Fibroblast of villous mesenchyme (primary cell): ENCODE measurements at places on chromosomes 13 and 19.

DNA sequence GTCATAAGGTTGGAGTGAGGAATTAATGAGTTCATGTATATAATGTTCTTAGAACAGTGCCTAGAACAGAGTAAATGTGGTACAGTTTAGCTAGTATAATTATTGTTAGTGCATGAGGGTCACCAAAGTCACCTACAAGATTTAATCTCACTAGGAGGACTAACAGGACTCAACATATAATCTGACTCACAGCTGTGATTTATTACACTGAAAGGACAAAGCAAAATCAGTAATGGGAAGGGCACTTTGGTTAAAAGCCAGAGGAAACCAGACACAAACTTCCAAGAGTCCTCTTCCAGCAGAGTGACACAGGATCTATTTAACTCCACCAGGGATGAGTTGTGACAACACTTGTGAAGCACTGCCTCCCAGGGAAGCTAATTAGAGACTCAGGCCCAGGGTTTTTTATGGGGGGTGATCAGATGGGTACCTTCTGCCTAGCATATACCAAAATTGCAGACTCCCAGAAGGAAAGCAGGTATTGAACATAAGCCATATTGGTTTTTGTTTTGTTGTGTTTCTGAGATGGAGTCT, 341.2 kb upstream of the DACH1 start:
- DNase-seq: no peak

- no peak for DNase-seq
Observed at GRCh38 chr13:24618011-24618955, 61.9 kb upstream of the ATP12A start.

DNA sequence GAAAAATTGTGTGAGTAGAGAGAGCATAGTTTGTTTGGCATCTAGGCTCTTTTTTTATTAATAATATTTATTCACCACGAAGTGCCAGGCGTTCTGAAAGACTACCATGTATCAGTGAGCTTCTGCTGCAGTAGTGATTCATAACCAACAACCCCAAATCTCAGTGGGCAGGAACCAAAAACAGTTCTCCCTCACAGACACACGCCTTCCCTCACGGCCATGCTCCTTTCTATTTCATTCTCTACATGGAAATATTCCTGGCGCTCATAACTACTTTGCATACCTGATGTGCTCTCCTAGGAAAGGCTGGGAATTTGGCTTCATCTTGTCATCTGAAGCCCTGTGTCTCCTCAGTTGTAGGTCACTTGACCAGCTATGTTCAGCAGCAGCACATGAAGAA, 26.6 kb upstream of the AMER2 start:
- DNase-seq: no peak

GRCh38 chr13:98460516-98460915, 116.4 kb downstream of the STK24 start:
- DNase-seq: no peak

- DNase-seq: no peak
Observed at GRCh38 chr19:50735869-50736268, 12.7 kb downstream of the CLEC11A start.

DNA sequence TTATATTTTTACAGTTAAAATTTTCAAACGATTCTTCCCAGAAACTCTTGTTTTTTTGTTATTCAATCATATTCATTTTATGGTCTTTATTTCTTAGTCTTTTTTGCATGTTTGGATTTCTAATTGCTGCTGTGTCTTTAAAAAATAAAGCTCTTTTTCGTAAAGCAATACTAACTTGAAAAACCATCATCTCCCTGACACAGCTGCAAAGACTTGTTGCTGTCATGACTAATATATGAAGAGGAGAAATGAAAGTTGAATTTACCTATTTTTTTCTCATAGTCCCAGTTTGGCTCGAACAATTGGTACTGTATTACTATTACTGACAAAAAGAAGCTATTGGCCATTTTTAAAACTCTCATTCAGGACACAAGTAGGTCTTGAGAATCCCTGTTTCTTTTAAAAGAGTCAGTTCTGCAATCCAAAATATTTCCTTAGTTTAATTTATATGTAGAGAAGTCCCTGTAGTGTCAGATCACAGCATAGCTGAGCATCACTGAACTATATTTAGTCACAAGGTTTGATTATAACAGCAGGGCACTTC, 12.1 kb upstream of the SPART start:
- DNase-seq: no peak

DNA sequence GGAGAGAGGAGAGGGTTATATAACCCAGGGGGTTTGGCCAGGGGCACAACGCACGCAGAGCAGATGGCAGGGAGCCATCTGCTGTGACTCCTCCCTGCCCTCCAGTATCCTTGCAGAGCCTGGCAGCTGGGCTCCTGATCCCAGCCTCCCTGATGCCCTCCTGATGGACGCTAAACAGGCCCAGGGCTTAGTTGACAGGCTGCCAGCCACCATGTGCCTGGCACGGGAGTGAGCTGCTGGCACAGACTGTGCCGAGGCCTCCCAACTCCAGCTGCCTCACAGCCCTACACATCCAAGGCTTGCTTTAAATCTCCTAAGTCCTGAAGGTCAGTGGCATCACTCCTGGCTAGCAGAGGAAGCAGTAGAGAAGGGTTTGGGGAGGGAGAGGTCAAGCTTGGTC, 16.7 kb downstream of the SYDE1 start:
- no peak for DNase-seq

DNA sequence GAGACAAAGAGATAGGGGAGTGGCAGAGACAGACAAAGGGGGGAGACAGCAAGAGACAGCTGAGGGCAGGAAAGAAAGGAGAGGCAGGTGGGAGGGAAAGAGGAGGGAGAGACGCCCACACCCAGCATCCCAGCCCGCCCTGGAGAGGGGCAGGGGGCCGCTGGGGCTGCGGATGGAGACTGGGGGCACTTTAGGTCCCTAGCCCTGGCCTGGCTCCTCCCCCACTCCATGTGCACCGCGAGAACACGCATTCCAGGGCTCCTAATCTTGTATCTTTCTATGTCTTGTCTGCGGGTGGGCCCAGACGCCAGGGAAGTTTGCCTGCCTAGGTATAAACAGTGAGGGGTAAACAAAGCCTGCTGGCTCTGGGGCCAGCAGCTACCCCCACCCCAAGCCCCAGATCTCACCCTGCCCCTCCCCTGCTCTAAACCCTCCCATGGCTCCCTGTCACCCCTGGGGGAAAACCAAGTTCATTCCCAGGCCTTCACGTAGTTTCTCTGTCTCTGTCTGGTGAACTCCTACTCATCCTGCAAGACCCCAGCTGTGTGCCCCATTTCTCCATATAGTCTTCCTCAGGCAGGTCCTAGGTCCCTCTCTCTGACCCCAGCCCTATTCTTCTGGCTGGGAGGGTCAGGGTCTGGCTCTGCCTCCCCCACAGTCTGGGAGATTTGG, 5.7 kb downstream of the TLE5 start:
- no peak for DNase-seq

- no peak for DNase-seq
Observed at GRCh38 chr13:82739881-82740280, 1142.4 kb downstream of the SLITRK1 start.

DNA sequence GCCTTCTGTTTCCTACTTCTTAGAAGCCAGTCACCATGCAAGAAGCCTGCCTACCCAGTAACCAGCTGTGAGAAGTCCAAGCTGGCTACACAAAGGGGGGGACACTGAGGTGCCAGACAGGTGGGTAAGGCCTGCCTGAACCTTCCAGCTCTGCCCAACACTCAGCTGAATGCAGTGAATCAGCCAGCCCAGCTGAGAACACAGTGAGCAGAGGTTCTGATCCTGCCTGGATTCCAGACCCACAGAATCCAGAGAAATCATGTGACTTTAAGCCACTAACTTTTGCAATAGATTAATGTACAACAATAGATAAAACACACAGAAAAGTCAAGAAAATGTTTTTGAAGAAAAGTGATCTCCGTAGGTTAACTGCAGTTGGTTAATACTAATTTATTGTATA, 151.7 kb downstream of the EFNB2 start:
- no peak for DNase-seq

GRCh38 chr13:76472916-76473315, 413.3 kb downstream of the KCTD12 start:
- DNase-seq: no peak

GRCh38 chr19:50657222-50657669, 8.0 kb downstream of the C19orf81 start:
- no peak for DNase-seq

DNA sequence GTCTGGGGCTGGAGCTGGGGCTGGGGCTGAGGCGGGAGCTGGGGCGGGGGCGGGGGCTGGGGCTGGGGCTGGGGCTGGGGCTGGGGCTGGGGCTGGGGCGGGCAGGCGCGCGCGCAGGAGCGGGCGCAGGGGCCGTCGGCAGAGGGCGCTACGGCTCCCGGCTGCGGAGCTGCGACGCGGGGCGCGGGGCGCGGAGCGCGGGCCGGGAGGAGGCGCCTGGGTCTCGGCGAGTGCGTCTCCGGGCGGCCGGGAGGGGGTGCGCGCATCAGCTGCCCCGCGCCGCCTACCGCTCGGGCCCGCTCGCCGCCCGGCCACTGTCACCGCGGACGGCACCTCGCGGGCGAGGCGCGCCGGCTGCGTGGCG, 422 bp upstream of the MTUS2 start:
- peak; percentile 49 for DNase-seq

- DNase-seq: no peak
Observed at GRCh38 chr13:112877539-112877938, 91.5 kb upstream of the MCF2L start.

DNA sequence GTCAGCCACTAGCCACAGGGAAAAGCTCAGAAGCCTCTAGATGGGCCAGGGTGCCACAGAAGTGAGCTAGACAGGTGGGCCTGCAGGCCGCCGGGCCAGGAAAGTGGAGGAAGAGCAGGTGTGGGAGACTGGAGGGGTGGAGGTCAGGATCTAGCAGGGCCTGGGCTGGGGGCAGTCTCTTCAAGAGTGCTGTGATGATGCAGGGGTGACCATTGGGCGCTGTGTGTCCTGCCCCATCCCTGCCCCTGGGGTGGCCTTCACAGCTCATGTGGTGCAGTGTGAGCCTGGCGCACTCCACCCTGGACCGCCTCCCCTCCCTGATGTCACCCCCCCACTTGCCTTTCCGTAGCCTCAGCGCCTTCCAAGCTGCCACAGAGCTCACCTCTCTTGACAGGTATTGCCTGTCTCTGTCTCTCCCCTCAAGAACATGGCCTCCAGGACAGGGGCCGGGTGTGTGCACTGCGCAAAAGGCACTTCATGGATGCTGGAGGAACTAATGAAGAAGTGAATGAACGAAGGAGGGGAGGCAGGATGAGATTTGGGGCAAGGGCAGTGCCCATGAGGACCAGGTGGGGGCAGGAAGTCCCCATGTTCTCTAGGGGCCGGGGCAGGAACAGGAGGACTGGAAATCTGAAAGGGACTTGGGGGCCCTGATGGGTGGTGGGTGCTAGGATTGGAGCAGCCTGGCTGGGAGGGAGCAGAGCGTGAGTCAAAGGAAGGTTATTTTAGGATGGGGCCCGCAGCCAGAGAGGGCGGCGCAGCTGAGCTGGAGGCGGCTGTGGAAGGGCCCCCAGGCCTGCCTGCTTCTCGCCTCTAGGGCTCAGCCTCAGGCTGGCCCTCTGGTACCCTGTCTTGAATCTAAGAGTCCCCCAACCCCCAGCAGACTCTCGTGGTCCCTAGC, 6.6 kb downstream of the SSBP4 start:
- peak; percentile 59 for DNase-seq

DNA sequence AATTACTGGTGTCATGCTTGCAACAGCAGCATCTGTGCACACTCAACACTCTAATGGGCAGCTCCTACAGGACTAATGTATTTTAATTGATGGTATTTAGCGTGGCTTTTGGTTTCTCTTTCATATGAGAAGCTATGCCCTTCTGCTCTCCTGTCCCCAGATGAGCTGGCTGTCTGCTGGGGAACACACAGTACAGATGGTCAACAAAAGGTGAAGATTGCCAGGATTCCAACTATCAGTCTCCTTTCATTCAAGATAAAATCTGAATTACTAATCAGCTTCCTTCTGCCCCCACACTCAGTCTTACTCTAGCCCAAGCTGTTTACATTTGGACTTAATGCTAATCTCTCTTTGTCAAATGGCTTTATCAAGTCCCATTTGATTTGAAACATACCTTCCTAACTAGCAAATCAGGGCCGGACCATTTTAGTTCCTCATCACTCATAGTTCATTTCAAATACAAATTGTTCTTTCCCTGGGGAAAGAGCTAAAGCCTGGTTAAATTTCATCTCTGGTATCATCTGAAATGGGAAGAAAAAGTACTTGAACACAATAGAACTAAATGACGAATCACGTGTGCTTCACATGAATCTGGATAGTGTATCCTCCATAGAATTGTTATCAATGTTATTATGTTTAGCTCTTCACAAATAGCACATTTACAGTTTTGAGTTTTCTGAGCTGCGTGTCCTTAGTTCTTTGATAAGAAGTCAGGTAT, 988.0 kb downstream of the PCDH17 start:
- DNase-seq: no peak

- no peak for DNase-seq
Observed at GRCh38 chr19:5118026-5118425, 149.1 kb downstream of the KDM4B start.

DNA sequence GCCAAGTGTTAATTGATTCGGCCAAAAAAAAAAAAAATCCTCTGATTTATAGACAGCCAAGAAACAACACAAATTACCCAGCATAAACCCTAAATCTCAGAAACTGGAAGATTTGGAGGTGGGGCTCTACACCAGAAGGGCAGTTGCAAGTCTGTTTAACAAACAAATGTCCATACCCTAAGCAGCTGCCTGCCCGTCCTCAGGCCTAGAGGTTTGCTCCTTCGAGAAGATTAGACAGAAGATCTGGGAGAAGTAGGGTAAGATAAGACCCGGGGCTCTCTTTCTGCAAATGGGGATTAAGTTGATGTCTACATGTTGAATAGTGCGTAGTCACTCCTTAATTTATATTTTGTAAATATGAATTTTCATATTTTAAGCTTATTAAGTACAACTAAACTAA, 3.4 kb upstream of the N4BP2L1 start:
- no peak for DNase-seq

DNA sequence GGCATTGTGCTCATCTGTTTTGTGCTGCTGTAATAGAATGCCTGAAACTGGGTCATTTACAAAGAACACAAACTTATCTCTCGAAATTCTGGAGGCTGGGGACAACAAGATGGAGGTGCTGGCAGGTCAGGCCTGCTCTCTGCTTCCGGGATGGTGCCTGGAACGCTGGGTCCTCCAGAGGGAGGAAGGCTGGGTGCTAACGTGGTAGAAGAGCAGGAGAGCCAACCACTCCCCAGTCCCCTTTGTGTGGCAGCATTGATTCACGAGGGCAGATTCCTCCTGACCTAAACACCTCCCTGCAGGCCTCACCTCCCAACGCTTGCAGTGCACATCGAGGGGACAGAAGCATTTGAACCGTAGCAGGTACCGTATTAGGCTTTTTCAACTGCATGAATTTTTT, 34.1 kb upstream of the TFDP1 start:
- no peak for DNase-seq

DNA sequence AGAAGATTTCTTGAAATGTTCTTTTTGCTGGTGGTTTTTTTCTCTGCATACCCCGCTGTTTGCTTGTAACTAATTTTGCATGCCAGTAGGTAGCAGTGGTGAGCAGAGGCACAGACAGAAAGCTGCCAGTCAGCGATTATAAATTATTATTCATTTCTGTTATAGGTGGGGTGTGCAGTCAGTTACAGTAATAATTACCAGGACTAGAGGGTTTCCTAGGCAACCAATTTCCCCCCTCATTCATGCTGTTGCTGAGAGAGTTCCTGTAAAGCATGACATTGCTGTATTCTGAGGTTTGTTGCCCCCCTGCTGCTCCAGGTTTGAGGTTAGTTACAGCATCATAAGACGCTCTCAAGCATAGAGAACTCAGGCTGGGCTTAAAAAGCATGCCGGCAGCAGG, 104.5 kb downstream of the URI1 start:
- no peak for DNase-seq
